CD8-positive, alpha-beta T cell (primary cell): ENCODE measurements at places on chromosomes 2 and 18. TPM values are rescaled to one million over a fixed set of nuclear protein-coding genes. Genes with fewer than 3 reads are reported as not detected.

GRCh38 chr2:74871414-74871813 lies 37.5 kb downstream of the HK2 start:
- no peak for DNase-seq

- DNase-seq = no peak
Observed at GRCh38 chr18:37486848-37487247, 78.8 kb downstream of the CELF4 start.

- DNase-seq = no peak
Observed at GRCh38 chr2:7026742-7027141, 109.5 kb downstream of the RNF144A start.

- no peak for DNase-seq
Observed at GRCh38 chr2:35035883-35036282, 1319.7 kb upstream of the CRIM1 start.

- no peak for DNase-seq
Observed at GRCh38 chr18:79314838-79315388, 80.8 kb upstream of the NFATC1 start.

DNA sequence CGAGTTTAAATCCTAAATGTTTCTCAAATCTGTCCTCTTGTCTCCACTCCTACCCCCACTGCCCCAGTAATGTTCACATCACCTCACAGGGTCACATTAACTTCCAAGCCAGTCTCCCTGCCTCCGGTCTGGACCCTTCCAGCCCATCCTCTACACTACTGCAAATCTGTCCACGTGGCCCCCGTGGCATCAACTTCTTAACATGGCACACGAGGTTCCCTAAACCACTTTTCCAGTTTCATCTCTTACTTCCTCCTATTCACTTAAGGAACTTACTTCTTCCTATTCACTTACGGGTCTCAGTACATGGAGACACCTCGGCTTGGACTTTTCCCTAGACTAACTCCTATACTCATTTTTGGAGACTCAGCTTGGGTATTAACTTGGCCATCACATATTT lies 27.0 kb downstream of the MRPL33 start:
- no peak for DNase-seq

DNA sequence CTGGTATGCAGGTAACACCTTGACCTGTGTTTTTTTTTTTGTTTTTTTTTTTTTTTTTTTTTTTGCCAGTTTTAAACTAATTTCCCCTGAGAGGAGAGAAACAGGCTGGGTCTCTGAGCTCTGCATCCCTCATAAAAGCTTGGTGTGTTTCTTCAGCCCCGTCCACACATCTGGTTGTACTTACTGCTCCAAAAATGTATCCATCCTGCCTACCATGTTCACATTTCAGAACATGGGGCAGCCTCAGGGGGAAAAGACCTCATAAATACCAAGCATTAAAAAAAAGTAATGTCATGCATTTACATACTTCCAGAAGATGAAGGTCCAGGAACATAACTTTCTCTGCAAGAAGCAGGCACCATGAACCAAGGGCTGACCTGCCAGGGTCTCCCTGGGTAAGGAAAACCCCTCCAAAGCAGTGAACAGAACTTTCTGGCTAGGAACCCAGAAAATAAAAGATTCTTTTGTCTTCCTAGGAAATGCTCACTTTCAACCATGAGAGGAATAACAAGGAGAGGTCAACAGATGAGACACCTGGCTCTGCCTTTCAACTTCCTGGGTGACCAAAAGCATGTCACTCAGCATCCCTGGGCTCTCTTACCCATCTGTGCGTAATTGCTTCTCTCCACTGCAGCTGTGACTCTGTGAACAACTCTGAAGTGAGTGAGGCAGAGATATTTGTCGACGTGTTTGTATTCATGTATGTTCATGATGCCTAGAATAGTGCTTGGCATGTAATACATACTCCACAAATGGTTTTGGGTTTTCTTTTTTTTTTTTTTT lies 118.6 kb downstream of the MCFD2 start:
- no peak for DNase-seq

Gene FEV
- total RNA-seq = not detected

Gene TMEM247
- total RNA-seq = not detected
